ENCODE measurements at places on chromosomes 11 and 22. TPM values are rescaled to one million over a fixed set of nuclear protein-coding genes. Genes with fewer than 3 reads are reported as not detected.

CXCR5 gene
- total RNA-seq, result not detected

DNA sequence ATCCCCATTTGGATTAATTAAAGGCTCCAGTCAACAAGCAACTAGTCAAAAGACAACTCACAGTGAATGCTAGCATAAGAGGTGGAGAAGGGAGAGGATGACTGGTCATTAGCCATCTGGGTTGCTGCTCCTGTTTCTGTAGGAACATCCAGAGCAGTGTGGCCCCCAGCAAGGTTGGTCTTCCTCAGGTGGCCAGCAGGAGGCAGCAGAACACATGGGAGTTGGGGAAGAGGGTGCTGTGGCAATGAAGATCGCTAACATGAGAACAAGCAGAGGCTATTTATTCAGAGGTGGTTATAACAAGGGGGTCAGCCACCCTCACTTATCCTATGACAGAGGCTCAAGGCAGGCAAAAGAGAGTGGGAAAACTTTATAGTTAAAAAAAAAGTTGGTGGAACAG is 21.3 kb downstream of the IZUMO1R start:
- DNase-seq, result peak; percentile 39

DNA sequence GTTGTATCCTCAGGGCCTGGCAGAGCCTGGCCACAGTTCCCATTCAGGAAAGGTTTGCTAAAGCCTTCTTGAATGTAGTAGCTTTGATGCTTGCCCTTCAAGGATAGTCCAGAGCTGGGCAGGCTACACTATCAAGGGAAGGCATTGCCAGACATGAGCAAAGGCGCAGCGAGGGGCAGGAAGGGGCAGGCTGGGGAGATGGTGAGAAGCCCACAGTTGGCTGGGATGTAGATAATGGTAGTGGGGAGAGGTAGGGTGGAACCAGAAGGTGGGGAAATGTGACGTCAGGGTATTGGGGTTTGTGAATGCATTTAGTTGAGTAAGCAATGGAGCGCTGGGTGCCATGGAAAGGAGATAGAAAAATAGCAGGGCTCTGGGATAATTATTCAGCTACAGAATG is 28.6 kb downstream of the LRRC32 start:
- no peak for DNase-seq

RCN1 gene
- total RNA-seq, result 367 TPM

DNA sequence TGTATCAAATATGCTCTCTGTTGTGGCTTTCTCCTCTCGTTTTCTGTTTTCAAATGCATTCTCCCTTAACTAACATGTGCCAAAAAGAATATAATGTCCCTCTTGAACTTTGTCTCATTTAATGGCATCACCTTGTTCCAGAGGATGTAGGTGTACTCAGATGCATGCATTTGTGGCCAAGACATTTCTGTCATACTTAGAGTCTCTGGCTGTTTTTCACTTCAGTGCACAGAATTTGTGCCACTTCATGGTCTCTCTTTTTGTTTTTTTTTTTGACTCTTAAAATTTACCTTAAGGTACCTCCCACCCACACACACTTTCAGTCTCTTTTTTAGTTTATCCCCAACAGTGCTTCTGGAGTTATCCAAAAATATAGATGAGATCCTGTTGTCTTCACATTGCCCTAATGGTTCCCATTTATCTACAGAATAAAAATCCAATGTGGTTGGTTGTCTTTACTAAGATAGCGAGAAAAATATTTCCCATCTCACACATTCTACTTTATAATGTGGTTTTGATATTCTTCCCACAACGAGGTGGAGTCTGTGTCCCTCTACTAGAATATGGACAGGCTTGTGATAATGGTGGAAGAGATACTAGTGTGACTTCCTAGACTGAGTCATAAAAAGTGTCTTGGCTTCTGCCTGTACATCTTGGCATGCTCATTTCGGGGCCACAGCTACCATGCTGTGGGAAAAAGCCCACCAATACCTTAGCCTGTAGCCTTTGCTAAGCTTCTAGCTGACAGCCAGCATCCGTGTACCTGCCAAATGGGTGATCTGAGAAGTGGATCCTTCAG is 125.8 kb downstream of the DDX10 start:
- no peak for DNase-seq

KRTAP5-7 gene
- not detected for total RNA-seq
